Upper lobe of left lung (tissue), 6 donors: ENCODE measurements at places on chromosomes 11 and 22. TPM values are rescaled to one million over a fixed set of nuclear protein-coding genes. Genes with fewer than 3 reads are reported as not detected.
A peak's percentile ranks its signal among the peaks of the same experiment; 100 is the strongest.

TUB gene
- 4.6 TPM for total RNA-seq

DNA sequence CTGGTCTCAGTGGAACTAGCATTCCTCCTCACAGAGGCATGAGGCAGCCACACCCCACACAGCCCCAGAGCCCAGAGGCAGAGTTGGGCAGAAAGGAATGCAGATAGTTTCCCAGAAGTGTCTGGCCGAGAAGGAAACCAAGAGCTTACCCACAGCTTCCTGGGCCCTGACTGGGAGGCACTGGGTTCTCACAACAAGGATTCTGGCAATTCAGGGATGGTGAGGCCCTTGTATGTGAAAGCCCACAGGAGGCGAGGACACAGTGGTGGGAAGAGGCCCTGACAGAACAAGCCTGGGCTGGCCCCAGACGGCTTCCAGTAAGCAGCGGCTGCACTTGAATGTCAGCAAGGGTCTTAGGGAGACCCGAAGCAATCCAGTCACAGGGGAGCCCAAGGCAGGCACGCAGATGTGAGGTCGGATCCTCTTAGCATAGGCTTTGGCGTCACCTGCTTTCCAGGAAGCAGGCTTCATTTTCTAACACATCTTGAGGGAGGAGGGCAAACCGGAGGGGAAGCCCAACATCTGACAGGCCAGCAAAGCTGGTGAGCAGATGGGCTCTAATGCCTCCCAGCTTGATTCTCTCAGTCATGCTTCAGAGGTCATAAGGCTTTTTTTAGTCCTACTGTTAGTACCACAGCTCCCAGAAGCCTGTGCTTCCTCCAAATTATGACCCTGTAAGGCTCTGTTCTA lies 78.3 kb upstream of the AKIP1 start:
- H3K4me3 ChIP-seq, result no peak overlapping the region
- H3K27me3 ChIP-seq, result no peaks in the 10 kb centered on the region
- no peak for DNase-seq
- peaks cover 33% of the 10 kb centered on the region for H3K4me1 ChIP-seq

DNA sequence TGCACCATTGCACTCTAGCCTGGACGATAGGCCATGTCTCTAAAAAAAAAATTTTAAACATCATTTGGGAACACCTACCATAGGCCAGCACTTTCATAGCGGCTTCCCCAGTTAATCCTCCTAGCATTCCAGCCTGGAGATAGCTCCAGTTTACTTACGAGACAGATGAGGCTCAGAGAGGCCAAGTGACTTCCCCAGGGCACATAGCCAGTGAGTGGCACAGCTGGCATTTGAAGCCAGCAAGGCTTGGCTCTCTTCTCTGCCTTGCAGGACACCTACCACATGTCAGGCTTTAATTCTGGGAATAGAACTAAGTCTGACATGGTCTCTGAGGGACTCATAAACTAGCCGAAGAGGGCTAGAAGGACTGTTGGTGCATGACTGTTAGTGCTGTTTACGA lies 4.9 kb upstream of the TAGLN start:
- no peak overlapping the region for H3K27ac ChIP-seq
- DNase-seq, result no peak
- H3K36me3 ChIP-seq, result peaks cover 49% of the 10 kb centered on the region
- H3K4me1 ChIP-seq, result peaks cover 19% of the 10 kb centered on the region
- no peaks in the 10 kb centered on the region for H3K27me3 ChIP-seq

CSRP3 gene
- not detected for total RNA-seq

GRCh38 chr22:32378707-32379272 lies 21.1 kb downstream of the RFPL3 start:
- no peak overlapping the region for H3K4me3 ChIP-seq
- no peaks in the 10 kb centered on the region for H3K27me3 ChIP-seq

OR51B4 gene
- total RNA-seq, result not detected

DNA sequence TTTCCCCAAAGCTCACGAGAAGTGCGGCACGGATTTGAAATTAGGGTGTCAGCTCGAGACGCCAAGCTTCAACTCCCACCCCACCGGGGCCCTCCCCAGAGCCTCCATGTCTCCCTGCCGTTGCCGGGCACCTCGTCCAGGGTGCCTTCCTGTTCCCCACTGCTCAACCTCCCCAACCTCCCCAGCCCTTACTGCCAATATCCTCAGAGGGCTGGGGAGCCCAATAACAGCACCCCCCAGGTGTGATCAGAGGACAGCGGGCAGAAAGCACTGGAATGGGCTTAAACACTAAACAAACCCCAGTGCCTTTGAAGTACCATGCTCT lies 1336.4 kb downstream of the TBC1D22A start:
- no peak for DNase-seq
- no peaks in the 10 kb centered on the region for H3K4me1 ChIP-seq
- H3K27me3 ChIP-seq, result no peaks in the 10 kb centered on the region
- H3K4me3 ChIP-seq, result no peak overlapping the region
- no peak overlapping the region for H3K27ac ChIP-seq

DNA sequence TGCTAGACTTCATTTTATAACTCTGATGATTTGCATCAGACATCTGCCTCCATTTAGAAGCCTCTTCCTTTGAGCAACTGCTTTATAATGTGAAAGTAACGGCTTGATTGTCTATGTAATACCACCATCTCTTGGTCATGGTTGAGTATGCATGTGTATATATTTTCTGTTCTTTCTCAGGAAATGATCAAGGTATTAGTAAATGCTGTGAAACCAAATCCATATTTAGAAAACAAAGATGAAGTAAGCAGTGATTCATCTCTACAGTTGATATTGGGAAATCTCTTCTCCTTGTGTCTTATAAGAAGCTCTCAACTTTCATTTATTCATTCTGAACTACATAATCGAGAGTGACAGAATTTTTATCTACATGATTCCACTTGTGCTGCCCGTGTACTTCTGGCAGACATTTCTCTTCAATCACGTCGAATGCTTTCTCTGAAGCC lies 104.6 kb upstream of the ANO3 start:
- H3K27me3 ChIP-seq, result no peaks in the 10 kb centered on the region
- H3K27ac ChIP-seq, result no peak overlapping the region
- no peaks in the 10 kb centered on the region for H3K36me3 ChIP-seq
- no peak for DNase-seq
- H3K4me3 ChIP-seq, result no peak overlapping the region

DNA sequence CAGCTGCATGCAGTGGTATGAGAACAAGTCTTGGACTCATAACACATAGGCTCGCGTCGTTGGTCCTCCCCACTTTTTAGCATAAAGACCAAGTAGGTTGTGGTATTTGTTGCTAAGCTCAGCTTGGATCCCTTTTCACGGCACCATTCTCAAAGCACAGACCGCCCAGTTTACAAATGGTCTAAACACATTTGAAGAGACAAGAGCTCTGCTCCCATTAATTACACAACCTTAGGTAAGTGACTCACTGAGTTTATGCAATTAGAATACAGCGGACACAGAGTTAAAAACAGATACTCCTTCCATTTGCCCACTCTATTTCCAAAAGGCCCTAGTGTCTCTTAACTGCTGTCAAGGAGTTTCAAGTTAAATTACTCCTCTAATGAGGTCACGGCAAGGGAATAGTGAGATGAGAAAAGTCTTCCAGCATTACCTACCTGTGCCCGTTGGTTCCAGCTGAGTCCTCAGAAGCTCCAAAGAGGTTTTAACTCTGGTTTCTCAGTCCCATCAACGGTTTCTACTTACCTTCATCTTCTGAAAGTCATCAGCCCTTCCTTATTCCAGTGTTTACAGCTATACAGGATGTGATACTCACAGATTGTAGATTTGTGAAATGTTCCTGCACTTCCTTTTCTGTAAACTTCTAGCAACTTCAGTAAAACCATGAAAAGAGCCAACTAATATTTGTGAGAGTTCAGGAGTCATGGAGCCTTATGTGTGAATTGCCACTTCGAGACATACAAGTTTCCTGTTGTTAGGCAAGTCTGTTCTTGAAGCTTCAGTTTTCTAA lies at the start of gene MS4A6A:
Gene MS4A6A (minus strand): TSS at position 543 of the 790 bp plus-strand sequence. CDS start 1,356 bp downstream, outside the sequence.
- DNase-seq, result no peak
- no peaks in the 10 kb centered on the region for H3K36me3 ChIP-seq
- no peaks in the 10 kb centered on the region for H3K27me3 ChIP-seq

GRCh38 chr11:64859542-64860414 lies 15.3 kb upstream of the CDC42BPG start:
- no peaks in the 10 kb centered on the region for H3K27me3 ChIP-seq
- DNase-seq, result no peak
- H3K4me3 ChIP-seq, result no peak overlapping the region
- peaks cover 91% of the 10 kb centered on the region for H3K4me1 ChIP-seq
- H3K36me3 ChIP-seq, result peaks cover 32% of the 10 kb centered on the region
- H3K27ac ChIP-seq, result peak overlapping the region; percentile 92

- no peak overlapping the region for H3K27ac ChIP-seq
- H3K4me1 ChIP-seq, result peaks cover 9% of the 10 kb centered on the region
- DNase-seq, result peak; percentile 80
Observed at GRCh38 chr11:117809236-117810055, 12.4 kb upstream of the DSCAML1 start.

HMOX1 gene
- total RNA-seq, result 22.0 TPM

CAPN5 gene
- total RNA-seq, result 5.4 TPM

DNA sequence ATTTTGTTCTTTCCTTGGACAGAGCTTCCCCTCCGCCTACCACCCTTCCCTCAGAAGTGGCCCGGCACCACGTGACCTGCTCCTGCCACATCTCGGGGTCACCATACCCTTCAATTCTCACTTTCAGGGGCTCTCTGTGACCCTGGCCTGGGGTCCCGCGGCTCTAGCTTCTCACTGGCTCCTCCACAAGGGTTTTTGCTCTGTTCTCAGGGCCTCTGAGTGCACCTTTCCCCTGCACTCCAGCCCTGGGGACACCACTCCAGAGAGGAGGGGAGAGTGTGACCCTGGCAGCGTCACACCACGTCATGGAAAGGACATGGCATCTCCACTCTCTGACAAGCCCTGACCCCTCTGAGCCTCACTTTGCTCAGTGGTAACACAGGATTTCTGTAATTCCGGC lies 17.4 kb downstream of the POU2F3 start:
- no peaks in the 10 kb centered on the region for H3K36me3 ChIP-seq
- H3K4me1 ChIP-seq, result no peaks in the 10 kb centered on the region
- DNase-seq, result no peak
- no peaks in the 10 kb centered on the region for H3K27me3 ChIP-seq
- no peak overlapping the region for H3K27ac ChIP-seq
- H3K4me3 ChIP-seq, result no peak overlapping the region

- no peaks in the 10 kb centered on the region for H3K36me3 ChIP-seq
- no peak overlapping the region for H3K27ac ChIP-seq
- no peaks in the 10 kb centered on the region for H3K27me3 ChIP-seq
- no peak for DNase-seq
Observed at GRCh38 chr11:11786234-11786633, 55.5 kb upstream of the USP47 start.

DNA sequence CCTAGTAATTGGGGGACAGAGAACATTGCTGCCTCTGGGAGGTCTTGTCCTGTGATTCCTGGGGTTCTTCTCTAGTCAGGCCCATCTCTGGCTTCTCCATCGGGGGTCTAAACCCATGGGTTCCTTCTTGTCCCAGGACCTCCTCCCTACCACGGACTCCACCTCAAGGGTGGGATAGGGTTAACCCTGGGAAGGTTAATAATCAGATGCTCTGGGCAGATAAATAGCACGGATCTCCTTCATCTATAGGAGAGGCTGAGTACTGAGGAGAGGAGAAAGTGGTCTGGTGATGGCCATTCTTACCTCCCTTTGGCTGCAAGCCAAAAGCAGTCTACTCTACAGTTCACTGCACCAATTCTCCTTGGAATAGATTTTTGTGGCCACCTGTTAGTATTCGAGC lies 10.5 kb downstream of the HEPHL1 start:
- no peak overlapping the region for H3K4me3 ChIP-seq
- H3K27ac ChIP-seq, result no peak overlapping the region
- no peaks in the 10 kb centered on the region for H3K27me3 ChIP-seq
- H3K4me1 ChIP-seq, result no peaks in the 10 kb centered on the region

TEX54 gene
- not detected for total RNA-seq

FZD4 gene
- 39.6 TPM for total RNA-seq

DNA sequence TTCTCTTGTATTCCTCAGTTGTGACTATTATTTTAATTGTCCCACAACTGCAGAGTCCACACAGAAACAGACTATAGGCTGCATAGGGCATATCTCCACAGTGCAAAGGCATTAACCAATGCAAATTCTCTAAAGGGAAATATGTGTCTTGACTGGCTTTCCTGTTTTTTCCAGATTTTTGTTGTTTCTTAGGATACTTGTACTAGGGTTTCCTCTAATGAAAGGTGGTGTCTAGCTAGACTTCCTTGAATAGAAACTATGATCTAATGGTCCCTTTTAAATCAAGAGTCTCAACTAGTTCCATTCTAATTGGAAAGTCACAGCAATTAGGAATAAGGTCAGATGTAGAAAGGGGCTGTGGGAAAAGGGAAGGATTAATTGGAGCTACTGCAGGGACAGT lies 37.6 kb downstream of the SLC36A4 start:
- no peak overlapping the region for H3K4me3 ChIP-seq
- no peak overlapping the region for H3K27ac ChIP-seq
- no peaks in the 10 kb centered on the region for H3K36me3 ChIP-seq
- no peaks in the 10 kb centered on the region for H3K27me3 ChIP-seq
- DNase-seq, result no peak
- no peaks in the 10 kb centered on the region for H3K4me1 ChIP-seq

DNA sequence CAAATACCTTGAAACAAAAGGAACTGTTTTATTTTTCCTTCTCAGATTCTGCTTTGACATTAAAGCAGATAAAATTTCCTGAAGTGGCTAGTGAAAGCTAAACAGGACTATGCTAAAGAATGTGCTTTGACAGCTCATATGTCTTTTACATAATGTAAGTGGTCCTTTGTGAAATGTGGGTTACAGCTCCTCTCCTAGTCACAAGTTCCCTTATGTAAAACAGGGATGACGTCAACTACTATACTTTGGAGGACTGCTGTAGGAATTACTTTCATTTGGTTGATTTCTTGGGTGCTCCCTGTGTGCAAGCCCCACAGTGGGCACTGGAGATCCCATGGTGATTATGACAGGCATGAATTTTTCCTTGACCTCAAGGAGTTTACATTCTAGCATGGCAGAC lies 216.6 kb upstream of the NARS2 start:
- H3K4me3 ChIP-seq, result no peak overlapping the region
- H3K4me1 ChIP-seq, result peaks cover 8% of the 10 kb centered on the region
- H3K27me3 ChIP-seq, result no peaks in the 10 kb centered on the region
- H3K27ac ChIP-seq, result no peak overlapping the region
- no peak for DNase-seq

SLC6A5 gene
- total RNA-seq, result not detected

MRGPRE gene
- total RNA-seq, result not detected

F2 gene
- not detected for total RNA-seq

DNA sequence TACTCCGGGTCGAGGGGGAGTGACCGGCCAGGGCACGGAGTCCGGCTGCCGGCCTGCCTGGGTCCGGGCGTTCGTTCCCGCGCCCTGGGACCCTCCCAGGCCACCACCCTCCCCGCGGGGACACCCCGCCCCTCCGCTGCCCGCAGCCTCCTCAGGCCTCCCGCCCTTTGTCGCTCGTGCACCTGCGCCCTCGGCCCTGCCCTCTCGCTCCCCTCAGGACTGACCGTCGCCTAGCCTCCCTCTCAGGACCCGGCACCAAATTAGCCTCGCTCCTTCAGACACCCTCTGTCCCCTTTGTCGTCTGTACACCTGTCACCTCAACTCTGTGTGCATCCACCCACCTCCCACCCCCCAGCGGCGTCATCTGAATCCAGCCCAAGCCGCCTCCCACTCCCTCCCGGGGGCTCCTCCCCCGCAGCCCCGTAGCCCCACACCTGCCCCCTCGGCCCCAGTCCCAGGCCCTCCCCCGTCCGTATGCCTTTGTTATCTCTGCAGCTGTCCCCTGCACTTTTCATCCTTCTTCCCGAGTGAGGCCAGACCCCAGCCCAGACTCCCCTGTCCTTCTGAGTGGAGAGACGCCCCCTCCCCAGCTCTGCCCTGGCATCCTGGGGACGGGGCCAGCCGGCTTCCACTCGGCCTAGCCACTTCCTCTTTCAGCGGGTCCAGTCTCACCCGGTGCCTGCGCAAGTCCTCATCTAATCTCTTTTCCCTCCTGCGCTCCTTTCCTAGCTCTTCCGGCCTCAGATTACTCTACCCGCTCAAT lies 643 bp downstream of the TIGD3 start:
- H3K4me3 ChIP-seq, result peak overlapping the region; percentile 78
- peaks cover 24% of the 10 kb centered on the region for H3K36me3 ChIP-seq
- no peaks in the 10 kb centered on the region for H3K27me3 ChIP-seq

UCP3 gene
- total RNA-seq, result 1.9 TPM
